GM12892 (cell line): ENCODE measurements at places on chromosomes 11 and 22.

DNA sequence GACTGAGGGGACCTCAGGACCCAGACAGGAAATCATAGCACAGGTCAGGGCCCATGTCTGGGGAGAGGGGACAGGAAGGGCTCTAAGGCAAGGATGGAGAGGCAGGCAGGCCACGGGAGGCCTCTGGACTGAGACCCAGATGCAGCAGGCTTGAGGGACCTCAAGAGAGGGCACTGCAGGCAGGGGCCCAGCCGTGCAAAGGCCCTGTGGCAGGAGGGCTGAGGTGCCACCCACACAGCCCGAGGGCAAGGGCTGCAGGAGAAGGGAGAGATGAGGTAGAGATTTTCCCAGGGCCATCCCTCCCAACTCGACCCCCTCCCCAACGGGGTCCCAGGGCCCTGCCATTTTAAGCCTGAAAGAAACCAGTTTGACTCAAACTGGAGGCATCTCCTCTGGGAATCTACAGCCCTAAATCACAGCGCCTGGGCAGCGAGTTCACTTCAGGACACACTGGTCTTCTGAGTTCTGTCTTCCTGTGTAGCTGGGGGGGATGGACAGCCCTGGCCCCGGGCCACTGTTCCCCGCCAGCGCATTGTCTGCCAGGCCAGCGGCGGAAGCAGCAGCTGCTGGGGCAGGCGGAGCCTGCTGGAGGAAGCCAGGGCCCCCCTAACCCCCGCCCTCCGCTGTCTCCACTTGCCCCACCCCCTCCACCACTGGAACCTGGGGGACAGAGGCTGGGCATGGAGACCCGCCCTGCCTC lies 20.3 kb upstream of the WNT7B start:
- DNase-seq, result no peak

- DNase-seq, result no peak
These were observed 191.2 kb upstream of the TBCEL start for GRCh38 chr11:120832481-120833238.

DNA sequence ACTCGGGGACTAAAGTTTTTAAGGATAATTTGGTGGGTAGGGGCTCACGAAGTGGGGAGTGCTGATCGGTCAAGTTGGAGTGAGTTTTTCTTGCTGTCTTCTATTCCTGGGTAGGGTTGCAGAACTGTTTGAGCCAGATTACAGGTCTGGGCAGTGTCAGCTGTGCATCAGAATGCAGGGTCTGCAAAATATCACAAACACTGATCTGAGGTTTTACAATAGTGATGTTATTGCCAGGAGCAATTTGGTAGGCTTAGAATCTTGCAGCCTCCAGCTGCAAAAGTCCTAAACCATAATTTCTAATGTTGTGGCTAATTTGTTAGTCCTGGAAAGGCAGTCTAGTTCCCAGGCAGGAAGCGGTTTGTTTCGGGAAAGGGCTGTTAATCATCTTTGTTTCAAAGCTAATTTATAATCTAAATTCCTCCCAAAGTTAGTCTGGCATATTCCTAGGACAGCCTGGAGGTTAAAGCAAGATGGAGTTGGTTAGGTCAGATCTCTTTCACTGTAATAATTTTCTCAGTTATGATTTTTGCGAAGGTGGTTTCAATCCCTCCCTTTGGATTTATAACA lies 39.7 kb upstream of the CALCA start:
- no peak for DNase-seq

GRCh38 chr11:71470946-71471345 lies 17.9 kb downstream of the NADSYN1 start:
- no peak for DNase-seq

- no peak for DNase-seq
These were observed 22.7 kb downstream of the YPEL1 start for GRCh38 chr22:21712751-21713427.

DNA sequence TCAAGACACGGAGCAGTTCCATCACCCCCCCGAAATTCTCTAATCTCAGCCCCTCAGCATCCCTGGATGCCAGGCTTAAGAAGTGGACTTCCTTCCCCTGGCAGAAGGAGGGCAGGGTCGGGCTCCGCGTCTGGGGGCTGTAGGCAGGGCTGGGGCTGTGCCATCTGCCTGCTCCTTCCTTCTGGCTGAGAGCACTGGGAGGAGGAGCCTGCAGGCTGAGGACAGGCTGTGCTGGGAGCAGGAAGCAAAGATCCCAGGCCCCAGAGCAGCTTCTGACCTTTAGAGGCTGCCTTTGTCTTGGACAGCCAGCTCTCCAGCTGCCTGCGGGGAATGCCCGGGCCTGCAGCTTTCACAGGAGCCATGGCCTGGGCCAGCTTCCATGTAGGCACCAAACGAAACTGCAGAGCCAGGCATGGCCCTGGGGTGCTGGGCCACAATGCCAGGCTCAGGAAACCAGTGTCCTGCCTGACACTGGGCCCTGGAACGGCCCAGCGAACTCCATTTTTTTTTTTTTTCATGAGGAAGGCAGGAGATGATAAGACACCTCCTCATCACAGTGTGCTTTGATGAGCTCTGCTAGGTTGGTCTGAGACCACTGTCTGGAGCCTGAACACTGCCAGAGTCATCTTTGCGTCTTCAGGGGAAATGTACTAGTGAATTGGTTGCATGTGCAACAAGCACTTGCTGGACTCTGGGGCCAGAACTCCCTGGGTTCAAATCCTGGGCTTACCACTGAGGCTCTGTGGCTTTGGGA lies 67.9 kb downstream of the MCM5 start:
- no peak for DNase-seq

- no peak for DNase-seq
These were observed 30.6 kb downstream of the CAPN1 start for GRCh38 chr11:65212226-65212801.

- peak; percentile 66 for DNase-seq
These were observed 42.0 kb downstream of the FAM83F start for GRCh38 chr22:40036591-40037225.
